COR-L47 (cell line): ENCODE measurements at places on chromosomes 7 and 10.

DNA sequence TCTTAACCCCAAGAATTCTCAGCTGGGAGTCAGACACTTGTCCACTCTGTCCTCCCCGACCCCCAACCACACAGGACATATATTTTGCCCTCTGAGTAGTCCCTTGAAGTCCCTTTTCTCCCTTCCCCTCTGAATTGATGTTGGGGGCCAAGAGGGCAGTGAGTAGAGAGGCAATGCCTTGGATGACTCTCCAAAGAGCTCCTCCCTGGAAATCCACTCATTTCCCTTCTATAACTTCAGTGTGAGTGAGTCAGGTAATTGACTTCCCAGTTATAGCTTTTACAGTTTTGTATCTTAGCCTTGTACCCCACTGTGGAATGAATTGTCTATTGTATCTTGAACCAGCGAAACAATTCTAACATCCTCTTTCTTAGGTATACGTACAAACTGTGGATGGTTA lies 9.2 kb upstream of the ODAD2 start:
- DNase-seq: no peak

- no peak for DNase-seq
Measured at GRCh38 chr10:101895781-101896180, 52.2 kb upstream of the KCNIP2 start.

DNA sequence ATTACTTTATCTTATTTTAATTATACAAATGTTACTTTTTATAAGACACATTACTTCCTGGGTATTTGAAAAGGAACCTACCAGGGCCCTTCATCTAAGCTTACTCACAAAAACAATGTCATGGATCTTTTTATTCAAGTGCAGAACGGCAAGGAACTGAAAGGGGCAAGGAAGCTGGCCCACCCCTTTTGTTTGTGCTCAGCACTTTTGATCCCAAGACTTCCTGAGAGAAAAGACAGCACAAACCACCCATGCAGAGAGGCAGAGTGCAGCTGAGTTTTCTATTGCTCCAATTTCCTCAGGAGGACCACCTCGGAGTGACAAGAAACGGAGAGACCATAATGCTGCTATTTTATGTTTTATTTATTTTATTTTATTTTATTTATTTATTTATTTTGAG lies 232.0 kb upstream of the NRP1 start:
- DNase-seq: no peak

DNA sequence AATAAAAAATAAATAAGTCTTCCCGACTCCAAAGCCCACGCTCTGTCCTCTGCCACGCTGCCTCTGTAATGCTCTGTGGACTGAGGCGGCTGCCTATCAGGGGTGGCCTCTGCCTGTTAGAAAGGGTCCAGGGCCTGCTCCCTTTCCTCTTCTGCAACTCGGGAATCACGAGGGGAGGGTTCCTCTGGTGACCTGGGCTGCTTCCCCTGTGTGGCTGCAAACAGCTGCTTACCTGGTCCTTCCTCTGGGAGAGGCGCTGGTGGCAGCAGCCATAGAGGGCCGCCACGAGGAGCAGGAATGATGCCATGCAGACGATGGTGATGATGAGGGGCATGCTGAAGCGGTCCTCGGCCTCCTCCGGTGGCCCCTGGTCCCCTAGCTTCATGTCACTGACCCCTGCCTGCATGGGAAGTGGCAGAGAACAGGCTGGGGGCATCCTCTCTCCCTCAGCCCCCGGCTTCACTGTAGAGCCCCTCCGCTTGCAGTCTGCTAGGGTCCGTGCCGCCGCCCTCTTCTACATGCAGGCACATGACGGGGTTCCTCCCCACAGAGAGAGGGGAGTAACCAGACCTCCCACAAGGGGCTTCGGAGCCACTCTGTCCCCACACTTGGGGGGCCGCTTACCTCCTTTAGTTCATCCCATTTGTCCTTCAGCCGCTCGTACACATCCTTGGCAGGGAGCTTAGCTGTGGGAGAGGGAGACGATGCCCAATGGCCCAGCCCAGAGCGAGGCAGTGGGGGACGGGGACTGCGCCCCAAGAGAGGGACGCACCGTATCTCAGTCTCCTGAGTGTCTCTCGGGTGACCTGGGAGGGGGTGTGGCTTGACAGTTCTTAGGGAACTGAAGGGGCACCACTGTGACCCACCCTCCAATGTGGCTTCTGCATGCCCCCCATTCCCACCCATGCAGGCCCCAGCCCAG lies 50.5 kb downstream of the PODXL start:
- DNase-seq: no peak

DNA sequence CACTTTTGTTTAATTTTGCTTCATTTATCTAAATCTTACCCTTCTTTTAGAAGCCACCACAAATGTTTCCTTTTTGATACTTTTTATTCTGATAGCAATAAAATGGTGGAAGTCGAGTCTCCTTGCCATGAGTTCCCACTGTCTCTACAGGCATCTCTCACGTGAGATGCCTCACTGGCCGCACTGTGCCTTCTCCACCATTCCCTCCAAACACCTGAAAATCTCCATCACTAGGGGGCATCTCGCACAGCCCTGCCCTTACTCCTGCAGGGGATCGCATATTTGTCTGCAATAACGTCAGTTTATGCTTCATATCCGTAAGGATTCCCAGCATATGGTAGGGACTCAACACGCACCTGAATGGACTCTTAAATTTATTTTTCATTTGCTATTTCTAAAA lies 56.3 kb upstream of the NCAPG2 start:
- DNase-seq: no peak

DNA sequence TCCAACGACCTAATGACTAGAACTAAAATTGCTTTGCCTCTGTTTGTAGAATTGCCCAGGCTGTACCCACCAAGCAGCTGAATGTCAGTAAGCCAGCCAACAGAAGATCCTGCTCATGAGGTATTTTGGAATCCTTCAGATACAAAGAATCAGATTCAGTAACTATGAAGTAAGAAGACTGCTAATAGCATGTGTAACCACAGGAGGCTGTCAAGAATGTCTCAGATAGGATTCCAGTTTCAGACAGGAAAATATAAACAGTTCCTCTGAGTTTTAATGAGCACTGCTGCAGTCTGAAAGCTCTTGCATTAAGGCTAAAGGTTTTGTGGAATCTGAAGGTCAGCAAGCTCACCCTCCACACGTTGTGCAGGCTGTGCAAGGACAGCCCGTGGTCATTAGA lies 112.6 kb upstream of the ADAM12 start:
- no peak for DNase-seq
